ENCODE measurements at places on chromosomes 13 and 19. TPM values are rescaled to one million over a fixed set of nuclear protein-coding genes. Genes with fewer than 3 reads are reported as not detected.
A peak's percentile ranks its signal among the peaks of the same experiment; 100 is the strongest.

- H3K27ac ChIP-seq = no peak overlapping the region
- no peak overlapping the region for H3K4me3 ChIP-seq
- no peaks in the 10 kb centered on the region for H3K27me3 ChIP-seq
- no peaks in the 10 kb centered on the region for H3K4me1 ChIP-seq
Measured at GRCh38 chr13:75812751-75813181, 176.6 kb downstream of the LMO7 start.

DNA sequence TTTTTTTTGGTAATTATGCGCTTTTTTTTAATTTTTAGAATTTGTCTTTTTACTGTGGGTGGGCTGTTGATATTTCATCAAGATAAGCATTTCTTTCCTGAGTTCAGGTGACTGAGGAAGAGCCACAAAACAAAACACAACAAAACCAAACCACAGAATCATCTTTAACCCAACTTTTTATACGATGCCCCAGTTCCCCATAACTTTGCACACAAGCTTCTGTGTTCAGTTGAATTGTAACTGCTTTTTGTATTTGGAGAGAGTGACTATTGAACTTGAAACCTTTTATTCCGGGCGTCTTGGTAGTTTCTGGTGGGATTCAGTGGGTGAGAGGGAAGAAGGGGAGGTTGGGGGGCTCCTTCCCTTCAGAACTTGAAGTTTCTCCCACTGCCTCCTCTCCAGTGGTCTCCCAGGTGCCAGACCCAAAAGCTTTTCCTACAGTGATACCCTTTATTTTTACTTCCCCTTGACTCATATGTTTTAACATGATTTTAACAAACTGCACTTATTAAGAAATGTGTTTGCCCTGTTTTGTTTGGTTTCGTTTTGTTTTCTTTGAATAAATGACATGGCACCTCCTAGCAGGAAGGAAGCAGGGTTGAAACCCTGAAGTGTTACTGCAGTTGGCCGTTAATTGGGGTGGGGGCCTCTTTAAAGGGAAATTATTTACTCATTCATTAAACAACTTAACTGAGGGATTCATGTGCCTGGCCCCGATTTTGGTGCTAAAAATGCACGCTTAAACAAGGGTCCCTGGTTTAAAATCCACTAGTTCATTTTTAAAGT, 2.7 kb upstream of the CCDC97 start:
- no peak for DNase-seq
- no peaks in the 10 kb centered on the region for H3K27me3 ChIP-seq
- H3K4me3 ChIP-seq = no peak overlapping the region
- peaks cover 56% of the 10 kb centered on the region for H3K36me3 ChIP-seq
- peaks cover 25% of the 10 kb centered on the region for H3K4me1 ChIP-seq

Gene ZNF416
- 4.0 TPM for total RNA-seq

DNA sequence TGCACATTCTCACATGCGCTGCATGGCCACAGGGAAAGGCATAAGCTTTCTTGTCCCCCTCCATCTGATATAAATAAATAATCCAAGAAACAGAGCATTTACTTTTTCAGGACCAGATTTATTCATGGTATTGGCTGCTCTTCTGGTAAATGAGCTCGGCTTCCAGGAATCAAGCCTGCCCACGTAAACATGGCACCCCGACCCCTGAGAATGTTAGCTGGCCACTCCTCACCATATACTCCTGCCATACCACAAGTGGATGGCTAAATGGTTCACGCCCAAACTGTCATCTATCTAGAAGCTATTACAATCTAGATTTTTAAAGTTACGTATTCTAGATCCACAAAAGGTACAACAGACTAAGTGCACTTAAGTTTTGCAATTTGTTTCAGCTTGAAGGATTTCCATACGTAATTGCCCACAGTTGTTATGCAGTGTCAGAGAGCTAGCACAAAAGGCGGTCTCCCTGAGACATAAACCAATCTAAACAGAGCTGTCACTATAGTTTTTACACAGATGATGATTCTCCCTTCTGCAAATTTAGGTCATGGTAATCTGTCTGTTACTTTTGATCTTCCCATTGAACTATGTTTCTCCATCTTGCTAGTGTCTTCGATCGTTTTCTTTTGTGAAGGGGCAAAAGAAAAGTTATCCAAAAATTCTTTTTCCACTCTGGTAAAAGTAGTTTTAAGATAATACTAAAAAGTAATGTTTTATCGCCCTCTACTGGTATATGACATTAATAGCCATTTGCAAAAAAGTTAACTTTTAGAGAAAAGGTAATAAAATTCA, 16.2 kb upstream of the FOXO1 start:
- no peaks in the 10 kb centered on the region for H3K36me3 ChIP-seq
- no peak overlapping the region for H3K27ac ChIP-seq
- no peak for DNase-seq
- H3K4me3 ChIP-seq = no peak overlapping the region
- no peaks in the 10 kb centered on the region for H3K27me3 ChIP-seq
- no peaks in the 10 kb centered on the region for H3K4me1 ChIP-seq

DNA sequence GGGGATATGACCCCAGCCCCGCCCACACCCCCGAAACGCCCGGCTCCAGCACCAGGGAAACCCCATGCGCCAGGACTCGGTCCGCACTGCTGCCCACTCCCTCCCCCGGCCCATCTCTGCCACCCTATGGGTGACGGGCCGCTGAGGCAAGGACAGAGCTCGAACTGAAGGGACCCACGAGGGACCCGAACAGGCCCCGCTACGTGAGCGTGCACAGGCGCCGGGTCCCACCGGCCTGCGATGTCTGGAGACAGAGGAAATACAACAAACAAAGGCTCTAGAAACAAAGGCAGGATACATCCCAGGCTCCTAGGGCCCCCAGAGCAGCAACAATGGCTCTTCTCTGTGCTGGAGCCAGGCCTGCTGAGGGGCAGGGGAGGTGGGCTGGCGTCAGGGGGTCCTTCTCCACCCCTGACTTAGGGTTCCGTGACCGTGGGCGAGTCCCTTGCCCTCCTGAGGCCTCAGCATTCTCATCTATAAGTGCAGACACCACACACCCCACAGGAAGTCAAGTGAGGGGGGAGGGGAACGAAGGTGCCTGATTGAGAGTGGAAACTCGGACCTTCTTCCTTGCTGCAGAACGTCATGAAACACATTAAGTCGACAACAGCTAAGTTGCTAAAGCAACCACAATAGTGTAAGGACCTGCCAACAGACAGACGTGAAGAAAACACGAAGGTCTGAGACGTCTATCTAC, 3.1 kb downstream of the ABHD17A start:
- H3K4me3 ChIP-seq = no peak overlapping the region
- H3K27me3 ChIP-seq = no peaks in the 10 kb centered on the region
- peaks cover 10% of the 10 kb centered on the region for H3K4me1 ChIP-seq
- no peak overlapping the region for H3K27ac ChIP-seq

DNA sequence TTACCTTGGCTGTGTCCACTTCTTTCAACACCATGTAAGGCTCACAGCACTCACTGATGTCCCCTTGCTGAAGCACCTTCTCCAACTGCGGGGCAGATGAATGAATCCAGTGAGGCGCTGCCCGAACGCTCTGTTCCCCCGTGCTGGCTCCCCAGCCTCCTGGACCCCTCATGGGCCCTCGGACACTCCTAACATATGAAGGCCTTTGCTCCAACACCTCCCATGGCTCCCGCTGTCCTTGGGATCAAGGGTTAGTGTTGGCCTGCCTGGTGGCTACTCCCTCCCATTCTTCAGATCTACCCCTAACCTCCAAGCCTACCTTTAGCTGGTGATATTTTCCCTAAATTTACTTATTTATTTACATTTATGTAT, 4.4 kb downstream of the ANGPTL8 start:
- H3K27ac ChIP-seq = no peak overlapping the region
- H3K27me3 ChIP-seq = no peaks in the 10 kb centered on the region
- DNase-seq = no peak

- peak within 1 kb of the TSS; percentile 85 for H3K4me3 ChIP-seq
- peak within 1 kb of the TSS; percentile 96 for H3K27ac ChIP-seq
- H3K27me3 ChIP-seq = no peaks in the 10 kb centered on the region
- no peaks in the 10 kb centered on the region for H3K36me3 ChIP-seq
Measured at GRCh38 chr13:21061029-21061763, at the start of gene LATS2. TSS of gene LATS2 (minus strand) at chr13:21061586. CDS start at chr13:21046026, 15,560 bp downstream.

- H3K36me3 ChIP-seq = no peaks in the 10 kb centered on the region
- no peak overlapping the region for H3K27ac ChIP-seq
- no peak overlapping the region for H3K4me3 ChIP-seq
- no peaks in the 10 kb centered on the region for H3K27me3 ChIP-seq
Measured at GRCh38 chr13:39616087-39616694, 13.2 kb upstream of the LHFPL6 start.

Gene MEF2B
- total RNA-seq = 7.9 TPM

GRCh38 chr13:66128692-66129269, 1101.4 kb downstream of the PCDH9 start:
- DNase-seq = no peak
- no peak overlapping the region for H3K4me3 ChIP-seq
- no peak overlapping the region for H3K27ac ChIP-seq
- H3K36me3 ChIP-seq = no peaks in the 10 kb centered on the region

Gene PRTN3
- 2.7 TPM for total RNA-seq

- no peaks in the 10 kb centered on the region for H3K27me3 ChIP-seq
- no peak for DNase-seq
- no peak overlapping the region for H3K27ac ChIP-seq
- no peak overlapping the region for H3K4me3 ChIP-seq
Measured at GRCh38 chr13:59301174-59301567, 862.6 kb downstream of the DIAPH3 start.

DNA sequence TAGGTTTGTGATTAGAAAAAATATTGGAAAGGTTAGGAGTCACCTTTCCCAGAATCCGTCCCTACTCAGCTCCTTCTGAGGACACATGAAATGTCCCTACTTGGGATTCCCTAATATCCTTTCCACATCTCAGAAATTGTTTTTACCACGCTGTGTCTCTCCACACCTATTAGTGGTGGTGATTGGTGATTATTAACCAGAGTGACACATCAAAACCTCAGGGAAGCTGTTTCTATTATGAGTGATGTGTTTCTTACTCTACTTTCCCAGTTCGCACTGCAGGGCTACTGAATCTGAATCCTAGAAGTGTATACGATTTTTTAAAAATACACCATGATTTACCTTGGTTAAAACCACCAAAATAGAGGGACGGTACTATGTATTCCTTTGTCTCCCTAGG, 460.8 kb downstream of the TBC1D4 start:
- no peak overlapping the region for H3K4me3 ChIP-seq
- H3K4me1 ChIP-seq = no peaks in the 10 kb centered on the region
- H3K27ac ChIP-seq = no peak overlapping the region
- no peak for DNase-seq
- H3K36me3 ChIP-seq = no peaks in the 10 kb centered on the region

GRCh38 chr19:8459520-8460270, 14.9 kb downstream of the HNRNPM start:
- H3K4me1 ChIP-seq = peaks cover 23% of the 10 kb centered on the region
- no peak for DNase-seq

GRCh38 chr13:25232937-25233515, 54.3 kb downstream of the MTMR6 start:
- H3K36me3 ChIP-seq = no peaks in the 10 kb centered on the region
- no peaks in the 10 kb centered on the region for H3K4me1 ChIP-seq
- no peak overlapping the region for H3K4me3 ChIP-seq
- peak; percentile 19 for DNase-seq
- peaks cover 5% of the 10 kb centered on the region for H3K27me3 ChIP-seq
- no peak overlapping the region for H3K27ac ChIP-seq

DNA sequence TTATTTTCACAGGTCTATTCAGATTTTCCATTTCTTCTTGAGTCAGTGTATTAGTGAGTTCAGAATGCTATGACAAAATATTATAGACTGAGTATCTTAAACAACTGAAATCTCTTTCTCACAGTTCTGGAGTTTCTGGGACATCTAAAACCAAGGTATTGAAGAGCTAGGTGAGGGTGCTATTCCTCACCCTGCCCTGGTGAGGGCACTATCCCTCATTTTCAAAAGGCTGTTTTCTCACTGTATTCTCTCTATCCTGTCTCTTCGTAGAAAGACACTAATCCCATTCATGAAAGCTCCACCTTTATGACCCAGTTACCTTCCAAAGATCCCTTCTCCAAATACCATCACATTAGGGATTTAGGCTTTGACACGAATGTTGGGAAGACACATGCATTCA, 1617.1 kb downstream of the PCDH9 start:
- peak; percentile 8 for DNase-seq
- H3K4me1 ChIP-seq = no peaks in the 10 kb centered on the region
- no peak overlapping the region for H3K27ac ChIP-seq
